ENCODE measurements at places on chromosomes 7 and 10. TPM values are rescaled to one million over a fixed set of nuclear protein-coding genes. Genes with fewer than 3 reads are reported as not detected.

Gene RNF32
- total RNA-seq = 0.13 TPM

Gene OR2A12
- total RNA-seq = not detected

Gene TMEM139
- 30.2 TPM for total RNA-seq

Gene SLC26A5
- not detected for total RNA-seq

Gene VCL
- total RNA-seq = 253 TPM

Gene NAT16
- total RNA-seq = not detected

Gene MEOX2
- 0.13 TPM for total RNA-seq

Gene GTF2IRD2
- 4.7 TPM for total RNA-seq

Gene VWC2
- total RNA-seq = not detected

Gene TLX1
- not detected for total RNA-seq

Gene LRRC17
- total RNA-seq = 71.7 TPM

Gene EBLN1
- not detected for total RNA-seq

Gene CHCHD3
- 34.5 TPM for total RNA-seq

Gene NEUROG3
- not detected for total RNA-seq

Gene MCM10
- total RNA-seq = 13.9 TPM

Gene WBP1L
- 94.7 TPM for total RNA-seq

Gene SDK1
- total RNA-seq = 9.3 TPM

Gene PTPRN2
- 0.33 TPM for total RNA-seq

Gene ZC3HAV1L
- total RNA-seq = 22.8 TPM

Gene SFRP4
- 27.4 TPM for total RNA-seq

Gene CPED1
- total RNA-seq = 2.0 TPM

Gene ETV1
- 15.6 TPM for total RNA-seq

Gene CTAGE4
- 0.65 TPM for total RNA-seq

Gene DGKI
- total RNA-seq = 13.4 TPM

Gene TMEM225B
- total RNA-seq = 0.51 TPM

Gene COL26A1
- 0.25 TPM for total RNA-seq

Gene SFTPA1
- total RNA-seq = not detected

Gene TRIM74
- total RNA-seq = 0.16 TPM

Gene GPR37
- total RNA-seq = 16.0 TPM

Gene CNPY1
- total RNA-seq = not detected

Gene WDR37
- 14.2 TPM for total RNA-seq

Gene HOXA3
- total RNA-seq = 86.7 TPM

Gene CAMK2B
- total RNA-seq = 0.98 TPM
